ENCODE measurements at places on chromosomes 13 and 19. TPM values are rescaled to one million over a fixed set of nuclear protein-coding genes. Genes with fewer than 3 reads are reported as not detected.

GRCh38 chr13:45705918-45706317, 3.8 kb downstream of the CBY2 start:
- DNase-seq = no peak

DNA sequence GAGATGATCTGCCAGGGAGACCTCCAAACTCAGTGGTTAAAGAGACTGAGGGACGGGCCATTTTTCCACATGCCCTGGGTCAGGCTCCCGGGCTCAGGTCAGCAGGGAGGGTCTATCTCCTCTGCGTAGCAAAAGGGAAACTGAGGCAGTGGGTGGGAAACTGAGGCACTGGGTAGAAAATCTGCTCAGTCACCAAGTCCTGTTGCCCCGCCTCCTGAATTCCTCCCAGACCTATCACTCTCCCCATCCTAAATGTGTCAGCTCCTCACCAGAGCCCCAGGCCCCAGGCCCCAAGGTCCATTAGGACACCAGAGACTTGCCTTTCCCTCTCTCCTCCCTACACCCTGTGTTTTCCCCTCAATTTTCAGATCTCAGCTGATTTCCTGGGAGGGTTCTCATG, 2.4 kb downstream of the CD320 start:
- DNase-seq = no peak

DNA sequence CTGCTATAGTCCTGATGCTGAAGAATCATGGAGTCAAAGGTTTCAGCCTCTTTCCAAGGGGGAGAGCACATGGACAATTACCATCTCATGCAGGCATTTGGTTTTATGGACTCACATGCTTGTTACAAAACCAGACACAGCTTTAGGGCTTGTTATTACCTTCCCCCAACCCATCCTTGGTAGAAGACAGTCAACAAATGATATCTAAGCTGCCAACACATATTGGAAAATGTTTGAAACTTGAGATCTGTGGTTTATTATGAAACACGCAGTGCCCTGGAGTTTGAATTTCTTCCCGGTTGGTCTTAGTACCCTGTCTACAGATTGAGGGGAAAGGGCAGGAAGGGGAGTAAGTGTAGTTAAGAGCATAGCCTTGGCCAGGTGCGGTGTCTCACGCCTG, 12.5 kb upstream of the CYP2A6 start:
- no peak for DNase-seq

- no peak for DNase-seq
These were observed 37.4 kb upstream of the KLF12 start for GRCh38 chr13:74171641-74172040.

DNA sequence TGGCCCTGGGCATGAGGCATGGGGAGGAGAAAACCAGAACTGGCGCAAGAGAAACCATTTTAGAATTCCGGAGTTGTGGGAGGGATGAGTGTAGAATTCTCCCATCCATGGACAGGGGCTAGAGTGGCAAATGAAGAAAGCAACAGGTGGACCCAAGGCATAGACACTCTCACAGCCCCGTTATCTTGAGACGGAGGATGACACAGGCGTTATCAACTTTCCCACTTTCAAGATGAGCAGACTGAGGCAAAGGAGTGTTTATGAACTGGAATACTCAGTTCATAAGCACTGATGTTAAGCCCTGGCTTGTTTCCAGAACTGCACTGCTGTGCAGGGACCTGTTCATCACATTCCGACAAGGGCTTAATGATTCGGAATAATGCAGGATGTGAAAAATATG, 1.1 kb upstream of the GTF3A start:
- DNase-seq = no peak

GRCh38 chr13:46143184-46143701, 38.4 kb upstream of the CPB2 start:
- DNase-seq = no peak

DNA sequence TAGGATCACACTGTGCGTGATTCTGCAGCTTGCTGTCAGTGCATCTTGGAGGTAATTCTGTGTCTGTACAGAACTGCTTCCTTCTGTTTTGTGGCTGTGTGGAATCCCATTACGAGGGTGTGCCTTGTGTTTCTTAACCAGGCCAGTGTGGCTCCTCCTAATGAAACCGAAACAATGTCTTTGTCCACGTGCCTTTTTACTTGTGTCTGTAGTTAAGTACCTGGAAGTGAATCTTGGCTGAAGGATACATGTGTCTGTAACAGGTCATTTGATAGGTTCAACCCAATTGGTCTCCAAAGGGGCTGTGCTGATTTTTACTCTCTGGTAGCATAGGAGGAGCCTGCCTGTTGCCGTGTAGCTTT, 13.1 kb downstream of the NOP53 start:
- DNase-seq = no peak

DNA sequence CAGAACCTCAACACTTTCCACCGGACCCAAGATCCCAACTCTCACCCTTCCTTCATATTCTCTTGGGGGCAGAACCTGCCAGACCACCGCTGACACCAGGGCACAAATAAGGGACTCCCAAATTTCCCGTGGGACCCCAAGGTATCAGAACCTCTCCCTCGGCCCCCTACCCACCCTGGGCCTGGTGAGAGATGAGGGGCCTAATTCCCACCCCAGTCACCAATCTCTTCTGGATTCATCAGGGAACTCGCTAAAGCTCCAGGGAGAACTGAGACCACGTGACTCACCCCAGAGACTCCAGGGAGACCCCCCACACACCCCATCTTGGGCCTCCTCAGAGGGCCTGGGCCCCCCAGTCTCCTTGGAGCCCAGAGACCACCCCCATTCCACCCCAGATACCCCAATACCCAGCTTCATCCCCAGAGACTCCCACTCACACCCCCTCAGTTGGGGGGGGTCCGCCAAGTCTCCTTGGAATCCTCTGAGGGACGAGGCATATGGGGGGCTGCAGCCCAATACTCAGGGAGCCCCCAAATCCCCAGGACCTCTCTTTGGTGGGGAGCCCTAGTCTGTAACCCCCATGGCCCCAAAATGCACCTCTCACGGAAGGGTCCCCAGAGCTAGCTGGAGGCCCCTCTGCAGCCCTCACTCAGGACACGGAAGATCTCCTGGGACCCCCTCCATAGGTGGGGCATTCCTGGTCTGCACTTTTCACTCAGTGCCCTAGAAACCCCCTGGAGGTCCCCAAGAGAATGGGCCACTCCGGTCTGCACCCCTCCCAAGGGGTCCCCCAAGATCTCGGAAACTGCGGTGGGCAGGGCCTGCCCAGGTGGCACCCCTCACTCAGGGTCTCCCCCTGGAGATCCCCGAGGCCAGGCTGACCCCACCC, 1.6 kb downstream of the LMNB2 start:
- DNase-seq = no peak

DNA sequence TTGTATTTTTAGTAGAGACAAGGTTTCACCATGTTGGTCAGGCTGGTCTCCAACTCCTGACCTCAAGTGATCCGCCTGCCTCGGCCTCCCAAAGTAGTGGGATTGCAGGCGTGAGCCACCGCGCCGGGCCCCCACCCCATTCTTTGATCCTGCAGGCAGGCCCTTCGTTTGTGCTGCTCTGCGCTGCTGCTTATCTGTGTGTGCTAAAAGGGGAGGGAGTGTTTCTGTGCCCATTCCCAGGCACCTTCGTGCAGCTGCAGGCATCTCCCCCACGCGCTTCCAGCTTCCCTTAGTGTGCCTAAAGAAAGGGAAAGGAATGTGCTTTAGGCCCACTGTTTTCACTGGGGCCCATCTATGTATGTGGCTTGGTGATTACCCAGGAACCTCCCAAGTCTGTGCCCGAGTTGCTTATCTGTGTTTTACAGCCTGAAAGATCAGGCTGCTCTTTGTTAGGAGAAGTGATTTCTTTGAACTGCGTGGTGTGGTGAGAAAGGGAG, 27.2 kb downstream of the EPN1 start:
- DNase-seq = no peak

DNA sequence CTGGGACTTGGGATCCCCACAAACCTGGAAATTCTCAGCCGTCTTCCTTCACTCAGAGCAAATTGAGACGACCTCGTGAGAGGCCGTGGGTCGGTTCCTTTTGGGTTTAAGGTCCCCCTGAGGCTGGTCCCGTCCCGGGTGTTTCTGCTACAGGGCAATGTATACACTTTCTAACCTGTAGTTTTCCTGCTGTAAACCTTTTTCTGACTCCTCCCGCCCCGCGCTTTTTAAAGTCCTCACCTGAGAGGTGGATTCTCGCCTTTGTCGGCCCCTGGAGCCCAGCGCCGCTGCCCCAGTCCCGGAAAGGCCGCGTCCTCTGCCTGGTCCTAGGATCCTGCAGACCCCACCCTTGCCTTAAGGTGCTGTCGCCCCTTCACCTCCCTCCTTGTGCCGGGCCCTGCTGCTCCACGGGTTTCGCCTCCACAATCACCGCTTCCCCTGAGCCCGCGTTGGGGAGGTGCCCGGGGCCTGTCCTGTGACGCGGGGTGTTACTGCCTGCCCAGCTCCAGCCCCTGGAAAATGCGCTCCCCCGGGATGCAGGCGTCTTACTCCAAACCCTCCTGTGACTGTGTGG, 391 bp downstream of the ZNF761 start:
- peak; percentile 16 for DNase-seq

- no peak for DNase-seq
These were observed 6.3 kb downstream of the ARGLU1 start for GRCh38 chr13:106561551-106562170.

DNA sequence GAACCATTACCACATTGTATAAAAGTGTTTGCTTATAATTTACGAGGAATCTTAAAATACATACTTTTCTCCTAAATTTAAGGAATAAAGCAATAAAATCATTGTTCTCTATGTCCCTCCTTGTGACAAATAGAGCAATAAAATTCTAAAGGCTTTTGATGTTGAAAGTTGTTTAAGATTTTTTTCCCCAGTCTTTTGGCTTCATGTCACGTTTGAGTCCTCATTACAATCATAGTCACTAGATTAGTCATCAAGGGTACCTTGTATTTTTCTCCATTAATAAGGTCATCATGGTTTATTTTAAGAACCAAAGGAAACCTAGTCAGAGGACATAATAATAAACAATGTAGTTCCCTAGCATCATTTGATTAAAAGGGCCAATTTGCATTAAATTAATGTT, 3.2 kb downstream of the WBP4 start:
- DNase-seq = no peak

- DNase-seq = no peak
These were observed 350.9 kb upstream of the TMTC4 start for GRCh38 chr13:101025519-101025918.

GRCh38 chr19:38228005-38228377, 4.0 kb upstream of the DPF1 start:
- no peak for DNase-seq

GRCh38 chr13:47008318-47008717, 111.5 kb upstream of the HTR2A start:
- no peak for DNase-seq

DNA sequence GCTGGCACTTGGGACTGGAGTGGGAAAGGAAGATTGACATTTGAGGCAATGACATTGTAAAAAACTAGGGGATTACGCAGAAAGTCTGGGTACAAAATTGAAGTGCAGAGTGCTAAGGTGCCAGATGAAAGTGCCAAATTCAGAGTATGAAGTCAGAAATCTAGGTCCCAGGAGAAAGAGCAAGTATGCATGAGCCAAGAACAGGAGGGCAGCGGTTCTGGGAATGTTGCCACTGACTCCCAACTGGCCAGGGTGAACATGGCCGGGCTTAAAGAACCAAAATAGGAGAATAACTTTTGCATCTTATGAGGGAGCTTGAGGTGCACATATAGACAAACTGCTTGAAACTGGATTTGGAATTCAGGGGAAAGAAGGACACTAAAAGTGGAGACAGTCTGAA, 495.8 kb upstream of the KLF12 start:
- no peak for DNase-seq

GRCh38 chr13:106685143-106685542, 117.2 kb upstream of the ARGLU1 start:
- no peak for DNase-seq

DNA sequence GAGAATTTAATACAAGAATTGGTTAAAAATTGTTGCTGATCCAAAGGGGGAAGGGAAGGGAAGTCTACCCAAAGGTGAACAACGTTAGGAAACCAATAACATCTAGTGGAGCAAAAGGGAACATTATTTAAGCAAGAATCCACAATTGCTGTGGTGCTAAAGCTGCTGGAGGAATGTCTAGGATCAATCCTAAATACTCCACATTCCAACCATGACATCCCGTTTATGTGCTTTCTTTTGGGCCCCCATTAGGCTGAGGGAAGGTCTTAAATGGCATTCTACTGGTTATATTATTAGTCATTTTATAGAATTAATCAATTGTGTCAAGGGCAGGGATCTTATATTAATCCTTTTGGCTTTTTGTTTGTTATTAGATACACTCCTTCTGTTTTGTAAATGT, 39.9 kb upstream of the VWA8 start:
- no peak for DNase-seq

GRCh38 chr19:11577451-11578257, at the start of gene ACP5:
Gene ACP5 (minus strand): TSS chr19:11577645. CDS start chr19:11577317, 328 bp downstream.
- DNase-seq = no peak

ADGRE1 gene
- total RNA-seq = 2.3 TPM

LRRC25 gene
- 8.5 TPM for total RNA-seq

GPALPP1 gene
- 45.0 TPM for total RNA-seq

LGI4 gene
- 3.5 TPM for total RNA-seq

FCER2 gene
- total RNA-seq = 0.37 TPM

LILRB5 gene
- 5.8 TPM for total RNA-seq

CD70 gene
- 0.28 TPM for total RNA-seq

RNF17 gene
- not detected for total RNA-seq
